ENCODE measurements at places on chromosomes 4 and X.

DNA sequence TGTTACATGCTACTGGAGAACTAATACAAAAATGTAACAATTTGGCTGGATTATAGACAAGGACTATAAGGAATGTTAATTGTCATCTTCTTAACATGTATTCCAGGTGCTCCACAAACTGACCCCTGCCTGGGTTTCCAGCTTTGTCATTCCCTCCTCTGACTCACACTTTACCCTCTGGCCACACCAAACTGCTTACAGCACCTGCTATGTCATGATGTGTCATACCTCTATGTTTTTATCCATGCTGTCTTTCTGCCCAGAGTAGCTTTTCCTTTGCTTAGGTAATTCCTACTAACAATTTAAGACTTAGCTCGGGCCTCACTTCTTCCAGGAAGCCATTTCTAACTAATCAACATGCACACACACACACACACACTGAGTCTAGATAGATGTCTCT is 14.0 kb upstream of the SHROOM4 start:
- DNase-seq = no peak

DNA sequence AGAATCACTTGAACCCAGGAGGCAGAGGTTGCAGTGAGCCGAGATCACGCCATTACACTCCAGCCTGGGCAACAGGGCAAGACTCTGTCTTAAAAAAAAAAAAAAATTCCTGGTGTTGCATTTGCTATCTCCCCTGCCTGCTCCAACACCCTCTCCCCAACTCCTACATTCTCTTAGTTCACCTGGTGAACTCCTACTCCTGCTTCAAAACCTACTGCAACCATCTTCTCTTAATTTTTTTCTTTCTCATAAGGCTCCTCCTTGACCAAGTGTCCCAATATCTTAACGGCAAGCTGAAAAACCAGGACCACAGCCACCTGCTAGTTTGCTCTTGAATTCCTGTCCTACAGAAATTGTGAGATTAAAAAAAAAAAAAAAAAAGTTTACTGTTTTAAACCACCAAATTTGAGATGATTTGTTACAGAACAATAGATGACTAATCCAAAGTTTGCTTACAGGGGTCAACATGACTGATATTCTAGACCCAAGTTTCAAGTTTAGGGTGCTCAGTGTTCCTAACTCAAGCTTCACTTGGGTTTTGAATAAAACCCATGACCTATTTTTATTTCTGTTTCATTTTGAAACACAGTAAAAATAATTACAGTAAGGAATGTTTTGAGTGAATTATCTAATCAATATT is 13.1 kb upstream of the ANXA5 start:
- DNase-seq = no peak

GRCh38 chr4:40731792-40732245 is 17.9 kb upstream of the NSUN7 start:
- DNase-seq = no peak

- no peak for DNase-seq
Observed at GRCh38 chr4:134465417-134465816, 263.8 kb upstream of the PABPC4L start.

- no peak for DNase-seq
Observed at GRCh38 chr4:4857001-4857808, 2.3 kb upstream of the MSX1 start.

DNA sequence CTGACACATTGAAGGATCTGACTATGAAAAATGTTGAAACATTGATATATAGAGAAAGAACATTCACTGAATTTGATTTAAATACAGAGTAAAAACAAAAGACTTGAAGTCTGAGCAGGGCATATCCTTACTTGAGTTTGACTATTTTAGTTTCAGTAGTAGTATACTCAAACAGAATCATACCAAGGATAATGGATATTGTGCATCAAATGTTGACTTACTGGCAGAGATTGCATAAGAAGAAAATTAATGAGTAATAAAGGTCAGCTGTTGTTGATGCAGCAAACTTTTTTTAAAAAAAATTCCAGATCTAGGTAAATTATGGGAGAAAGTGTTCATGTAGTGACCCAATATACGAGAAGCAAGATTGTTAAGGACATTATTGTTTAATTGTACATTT is 94.5 kb upstream of the APOOL start:
- DNase-seq = no peak

GRCh38 chr4:177214935-177215334 is 94.7 kb upstream of the NEIL3 start:
- DNase-seq = no peak

DNA sequence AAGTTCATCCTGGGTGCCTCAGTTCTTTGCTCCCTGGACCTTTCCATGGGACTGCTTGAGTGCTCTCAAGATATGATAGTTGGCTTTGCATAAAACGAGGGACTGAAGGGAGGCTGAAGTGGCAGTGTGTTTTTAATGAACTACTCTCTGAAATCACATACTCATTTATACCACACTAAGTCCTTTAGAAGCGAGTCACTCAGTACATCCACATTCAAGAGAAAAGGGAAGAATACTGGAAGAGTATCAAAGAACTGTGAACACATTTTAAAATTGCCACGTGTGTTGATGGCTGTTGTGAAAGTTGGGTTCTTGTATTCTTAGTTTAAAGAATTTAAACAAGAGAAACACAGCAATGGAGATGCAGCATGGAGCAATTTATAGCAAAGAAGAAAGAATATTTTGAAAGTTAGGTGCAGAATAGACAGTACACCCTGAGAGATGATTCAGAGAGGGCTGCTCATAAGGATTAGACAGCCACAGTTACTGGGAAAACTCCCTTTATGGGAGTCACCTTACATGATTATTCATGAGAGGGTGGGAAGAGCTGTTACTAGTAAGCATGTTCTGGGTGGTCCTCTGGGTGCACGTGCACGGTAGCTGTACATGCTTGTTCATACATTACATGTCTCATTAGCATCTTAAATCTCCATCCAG is 380.7 kb downstream of the ADGRL3 start:
- DNase-seq = no peak

DNA sequence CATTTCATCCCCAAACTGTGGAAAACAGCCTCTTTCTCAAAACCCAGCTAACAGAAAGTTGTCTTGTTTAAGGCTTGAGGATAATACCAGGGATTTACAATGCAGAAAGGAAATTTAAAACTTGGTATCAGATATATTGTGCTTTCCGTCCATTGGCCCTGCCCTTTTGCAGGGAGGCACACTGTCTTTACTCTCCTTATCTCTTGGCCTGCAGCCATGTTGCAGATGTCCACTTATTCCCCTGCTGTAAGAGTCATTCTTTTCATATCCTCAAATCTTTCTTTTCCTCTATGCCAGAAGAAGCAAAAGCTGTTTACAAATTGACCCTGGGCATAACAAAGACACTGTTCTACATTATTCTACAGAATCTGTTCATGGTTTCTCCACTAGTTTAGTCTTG is 75.6 kb upstream of the DYNLT3 start:
- no peak for DNase-seq

DNA sequence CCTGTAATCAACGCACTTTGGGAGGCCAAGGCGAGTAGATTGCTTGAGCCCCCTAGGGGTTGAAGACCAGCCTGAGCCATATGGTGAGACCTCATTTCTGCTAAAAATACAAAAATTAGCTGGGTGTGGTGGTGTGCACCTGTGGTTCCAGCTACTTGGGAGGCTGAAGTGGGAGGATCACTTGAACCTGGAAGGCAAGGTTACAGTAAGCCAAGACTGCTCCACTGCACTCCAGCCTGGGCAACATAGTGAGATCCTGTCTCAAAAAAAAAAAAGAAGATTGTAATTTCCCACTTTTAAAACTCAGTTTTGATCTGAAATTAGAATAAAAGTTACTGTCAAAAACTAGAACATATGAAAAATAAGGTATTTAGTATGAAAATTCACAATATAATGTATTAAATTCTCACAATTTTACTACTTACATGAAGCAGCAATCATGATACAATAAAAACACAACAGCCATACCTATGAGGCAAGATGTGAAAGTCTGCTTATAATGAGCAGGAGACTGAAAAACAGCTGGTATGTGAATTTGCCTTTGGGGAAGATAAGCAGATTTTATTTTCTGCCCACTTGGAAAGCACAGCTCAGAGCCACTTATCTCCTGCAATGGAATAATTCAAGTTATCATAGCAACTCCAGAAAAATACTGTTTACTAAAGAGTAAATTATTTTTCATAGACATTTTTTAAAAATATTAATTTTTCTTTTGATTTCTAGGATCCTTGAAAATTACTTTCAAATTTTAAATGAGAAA is 50.6 kb downstream of the ZGRF1 start:
- no peak for DNase-seq

- DNase-seq = no peak
Observed at GRCh38 chr4:88458104-88458740, 1.3 kb downstream of the HERC5 start.

DNA sequence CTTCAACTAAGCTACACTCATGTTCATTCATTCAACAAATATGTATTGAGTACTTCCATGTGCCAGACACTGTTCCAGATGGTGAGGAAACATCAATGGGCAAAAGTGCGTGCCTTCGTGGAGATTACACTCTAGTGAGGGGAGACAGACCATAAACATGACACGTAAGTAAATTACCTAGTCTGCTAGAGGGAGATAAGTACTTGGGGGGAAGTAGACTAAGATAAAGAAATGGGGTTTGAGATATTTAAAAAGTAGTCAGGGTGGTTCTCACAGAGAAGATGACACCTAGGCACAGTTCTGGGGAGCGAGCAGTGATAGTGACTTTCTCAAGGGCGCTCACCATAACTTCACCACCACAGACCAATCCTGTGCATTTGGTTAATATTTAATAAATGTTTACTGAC is 11.7 kb downstream of the JCHAIN start:
- DNase-seq = no peak

Measured in T-helper 9 cell (primary cell).